MCF 10A (cell line): ENCODE measurements at places on chromosomes 2 and 18. TPM values are rescaled to one million over a fixed set of nuclear protein-coding genes. Genes with fewer than 3 reads are reported as not detected.

- peak; percentile 56 for DNase-seq
Observed at GRCh38 chr2:235238537-235238936, 255.3 kb upstream of the AGAP1 start.

- no peak for DNase-seq
Observed at GRCh38 chr2:10272464-10272863, 30.2 kb upstream of the HPCAL1 start.

DNA sequence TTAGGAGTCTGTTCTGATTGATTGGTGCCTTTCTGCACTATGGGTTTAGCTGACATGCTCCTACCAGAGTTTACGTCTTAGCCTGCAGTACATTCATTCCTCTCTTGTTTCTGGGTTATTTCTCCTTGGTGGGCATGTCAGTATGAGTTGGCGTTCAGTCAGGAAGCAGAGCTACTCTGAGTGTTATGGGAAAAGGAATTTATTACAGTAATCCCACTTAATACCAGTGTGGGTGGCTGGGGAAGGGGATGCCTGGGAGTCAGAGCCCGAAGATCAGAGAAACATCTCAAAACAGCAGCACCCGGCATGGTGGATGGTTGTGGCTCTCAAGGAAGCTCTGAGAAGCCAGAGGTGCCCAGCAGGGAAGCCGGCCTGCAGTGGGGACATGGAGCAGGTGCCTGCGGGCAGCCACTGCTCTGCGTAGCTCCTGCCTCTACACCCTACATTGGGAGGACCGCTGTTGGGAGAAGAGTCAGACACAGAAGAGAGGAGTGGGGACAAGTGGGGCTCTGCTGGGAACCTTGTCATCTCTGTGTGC is 48.9 kb downstream of the RAB31 start:
- DNase-seq: no peak

- no peak for DNase-seq
Observed at GRCh38 chr2:231334981-231335380, 60.5 kb upstream of the B3GNT7 start.

EFHD1 gene
- not detected in 2 replicates for total RNA-seq

TSGA10 gene
- 7.9 and 11.6 TPM in 2 replicates for total RNA-seq

CNTNAP5 gene
- not detected in 2 replicates for total RNA-seq

CCDC93 gene
- total RNA-seq: 37.8 and 44.9 TPM in 2 replicates

CPO gene
- total RNA-seq: not detected in 2 replicates
